ENCODE measurements at places on chromosomes 7 and 10.

DNA sequence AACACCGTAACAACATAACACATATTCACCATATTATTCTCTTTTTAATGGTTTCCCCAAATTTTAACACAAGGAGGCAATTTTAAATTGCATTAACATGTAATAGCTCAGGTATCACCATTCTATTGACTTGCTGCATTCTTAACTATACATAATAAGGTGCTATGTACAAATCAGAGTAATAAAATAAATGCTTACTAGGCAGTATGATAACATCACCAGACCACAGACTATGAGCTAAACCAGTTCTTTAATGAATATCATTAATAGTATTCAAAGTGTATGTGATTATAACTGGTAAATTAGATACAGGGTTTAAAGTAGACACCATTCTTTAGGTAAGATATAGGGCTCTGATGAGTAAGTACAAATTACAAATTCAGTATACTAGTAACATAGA is 226.6 kb downstream of the DNAJC1 start:
- no peak for DNase-seq

DNA sequence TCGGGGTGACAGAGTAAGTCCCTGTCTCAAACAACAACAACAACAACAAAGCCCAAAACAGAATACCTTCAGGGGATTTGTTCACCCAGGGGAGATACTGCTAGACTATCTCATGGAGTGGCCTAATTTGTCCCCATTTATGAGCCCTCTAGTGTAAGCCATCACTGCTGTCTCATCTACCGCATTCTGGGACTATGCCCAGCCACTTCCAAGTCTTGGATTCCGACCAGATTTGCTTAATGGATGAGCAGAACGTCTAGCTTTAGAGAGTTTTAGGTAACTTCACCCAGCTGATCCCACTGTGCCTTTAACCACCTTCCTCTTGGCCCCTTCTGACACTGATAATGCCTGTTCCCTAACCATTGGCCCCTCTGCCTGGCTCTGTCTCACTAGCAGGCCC is 47.1 kb downstream of the PAPSS2 start:
- no peak for DNase-seq

GRCh38 chr10:119803264-119803663 is 69.4 kb downstream of the MCMBP start:
- DNase-seq, result no peak

- DNase-seq, result no peak
Observed at GRCh38 chr7:31478721-31479120, 35.2 kb upstream of the ITPRID1 start.

DNA sequence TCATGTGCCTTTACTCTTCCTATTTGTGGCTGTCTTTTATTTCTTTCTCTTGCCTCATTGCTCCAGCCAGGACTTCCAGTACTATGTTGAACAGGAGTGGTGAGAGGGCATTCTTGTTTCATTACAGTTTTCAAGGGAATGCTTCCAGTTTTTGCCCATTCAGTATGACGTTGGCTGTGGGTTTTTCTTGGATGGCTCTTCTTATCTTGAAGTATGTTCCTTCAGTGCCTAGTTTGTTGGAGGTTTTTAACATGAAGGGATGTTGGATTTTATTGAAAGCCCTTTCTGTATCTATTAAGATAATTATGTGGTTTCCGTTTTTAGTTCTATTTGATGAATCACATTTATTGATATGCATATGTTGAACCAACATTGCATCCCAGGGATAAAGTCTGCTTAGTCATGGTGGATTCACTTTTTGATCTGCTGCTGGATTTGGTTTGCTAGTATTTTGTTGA is 96.8 kb downstream of the GLCCI1 start:
- no peak for DNase-seq

DNA sequence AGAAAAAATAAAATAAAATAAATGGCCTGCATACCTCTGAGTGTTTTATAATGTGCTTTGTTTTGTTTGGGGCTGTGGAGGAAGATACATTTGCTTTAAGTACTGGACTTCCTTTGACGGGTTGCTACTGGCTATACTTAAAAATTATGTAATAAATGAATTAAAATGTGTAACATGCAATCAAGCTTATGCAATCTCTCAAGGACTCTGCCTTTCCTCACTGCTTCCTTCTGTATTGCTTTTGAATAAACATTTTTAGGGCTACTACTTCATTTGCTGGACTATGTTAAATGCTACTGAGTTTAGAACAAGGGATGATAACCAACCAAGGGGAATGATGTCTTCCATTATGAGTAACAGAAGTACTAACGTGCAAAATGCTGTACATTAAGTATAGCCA is 91.6 kb downstream of the ETV1 start:
- DNase-seq, result no peak

GRCh38 chr10:1200866-1201807 is 145.0 kb downstream of the WDR37 start:
- DNase-seq, result no peak

GRCh38 chr10:117805139-117805538 is 241.6 kb downstream of the RAB11FIP2 start:
- DNase-seq, result no peak

DNA sequence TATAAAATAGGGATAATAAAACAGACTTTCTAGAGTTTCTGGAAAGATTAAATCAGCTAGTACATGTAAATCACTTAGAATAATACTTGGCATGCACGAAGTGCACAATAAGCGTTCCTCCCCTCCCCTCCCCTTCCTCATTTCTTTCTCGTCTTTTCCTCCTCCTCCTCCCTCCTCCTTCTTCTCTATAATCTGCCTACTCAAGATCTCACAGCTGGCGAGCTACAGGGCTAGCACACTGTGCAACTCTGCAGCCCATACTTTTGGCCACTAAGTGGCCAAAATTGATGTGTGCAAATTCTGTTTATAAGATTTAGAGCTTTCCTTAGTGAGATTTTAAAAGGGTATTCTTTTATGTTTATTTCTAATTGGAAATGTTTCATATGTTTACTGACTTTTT is 565.3 kb downstream of the PHTF2 start:
- no peak for DNase-seq

- DNase-seq, result no peak
Observed at GRCh38 chr7:12490107-12490688, 80.3 kb upstream of the SCIN start.

DNA sequence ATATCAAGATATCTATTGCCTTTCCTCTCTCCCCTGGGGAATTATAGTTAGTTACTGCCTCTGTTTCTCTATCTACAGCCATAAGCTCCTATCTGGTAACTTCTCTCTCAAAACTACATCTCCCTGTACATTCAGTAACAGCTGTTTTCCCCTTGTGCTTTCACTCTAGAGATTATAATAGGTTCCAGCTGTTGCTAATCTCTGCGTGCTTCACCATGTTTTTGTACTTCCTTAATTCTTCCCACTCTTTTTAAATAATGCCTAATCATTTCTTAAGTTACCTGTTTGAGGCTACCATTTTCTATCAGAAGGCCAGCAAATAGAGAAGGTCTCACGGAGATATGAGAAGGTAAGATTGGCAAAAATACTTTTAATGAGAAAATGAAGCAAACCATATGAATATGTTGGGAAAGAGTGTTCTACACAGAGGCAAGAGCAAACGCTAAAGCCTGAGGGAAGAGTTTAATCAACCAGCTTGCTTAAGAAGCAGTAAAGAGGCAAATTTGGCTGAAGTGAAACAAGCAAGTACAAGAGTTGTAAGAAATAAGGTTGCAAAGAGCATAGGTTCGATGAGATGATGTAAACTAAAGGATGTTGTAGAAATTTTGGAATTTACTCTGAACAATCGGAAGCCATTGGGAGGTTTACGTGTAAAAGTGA is 101.9 kb upstream of the HGF start:
- no peak for DNase-seq

DNA sequence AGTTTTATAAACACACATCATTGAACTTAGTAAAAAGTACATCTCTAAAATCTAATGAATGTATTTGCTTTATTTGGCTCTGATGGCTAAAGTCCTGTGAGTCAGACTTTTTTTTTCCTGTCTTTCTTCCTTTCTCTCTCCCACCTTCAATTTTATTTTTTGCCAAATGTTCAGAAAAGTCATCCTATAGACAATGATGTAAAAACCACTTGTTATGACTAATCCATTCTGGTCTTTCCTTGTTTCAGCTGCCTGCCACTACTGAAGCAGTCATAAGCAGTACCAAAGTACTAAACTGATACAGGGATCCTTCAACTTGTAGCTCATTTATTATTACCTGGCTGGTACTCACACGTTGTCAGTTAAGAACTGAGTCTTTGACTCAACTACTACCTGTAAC is 23.9 kb downstream of the HECTD2 start:
- no peak for DNase-seq

DNA sequence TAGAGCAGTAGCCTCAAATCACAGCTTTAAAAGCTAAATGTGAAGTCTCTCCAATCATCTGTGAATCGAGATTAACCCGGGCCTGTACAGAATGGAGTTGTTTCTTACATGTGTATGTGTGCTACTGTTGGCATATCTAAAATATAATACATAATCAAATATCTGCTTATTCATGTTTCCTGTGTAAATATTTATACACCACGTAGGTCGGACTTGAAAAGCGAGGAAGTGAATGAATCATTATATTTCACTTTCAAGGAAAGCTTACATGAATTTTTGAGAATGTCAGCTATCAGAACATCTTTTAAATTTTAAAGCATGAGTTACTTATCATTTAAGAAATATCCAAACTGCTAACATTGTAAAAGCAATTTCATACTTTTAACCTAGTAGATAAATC is 233.3 kb downstream of the SLC25A13 start:
- DNase-seq, result no peak

GRCh38 chr7:631964-632830 is 94.3 kb upstream of the DNAAF5 start:
- DNase-seq, result no peak

- DNase-seq, result no peak
Observed at GRCh38 chr10:97090035-97090434, 95.7 kb downstream of the SLIT1 start.

GRCh38 chr7:28520074-28521015 is 108.0 kb downstream of the CREB5 start:
- no peak for DNase-seq

- DNase-seq, result no peak
Observed at GRCh38 chr10:48535416-48536155, 69.3 kb downstream of the ARHGAP22 start.

DNA sequence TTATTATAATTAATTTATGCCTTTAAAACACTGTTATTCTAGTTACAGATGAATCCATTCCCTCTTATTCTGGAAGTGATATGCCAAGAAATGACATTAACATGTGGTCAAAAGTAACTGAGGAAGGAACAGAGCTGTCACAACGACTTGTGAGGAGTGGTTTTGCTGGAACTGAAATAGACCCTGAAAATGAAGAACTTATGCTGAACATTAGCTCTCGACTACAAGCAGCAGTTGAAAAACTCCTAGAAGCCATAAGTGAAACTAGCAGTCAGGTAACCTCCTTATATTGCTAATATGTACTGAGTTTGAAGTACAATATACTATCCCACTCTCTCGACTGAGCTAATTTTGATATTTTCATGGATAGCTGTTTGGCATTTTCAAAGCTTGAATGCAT is 81.6 kb downstream of the CYP51A1 start:
- no peak for DNase-seq

GRCh38 chr7:18541181-18541870 is 45.8 kb downstream of the HDAC9 start:
- DNase-seq, result no peak

DNA sequence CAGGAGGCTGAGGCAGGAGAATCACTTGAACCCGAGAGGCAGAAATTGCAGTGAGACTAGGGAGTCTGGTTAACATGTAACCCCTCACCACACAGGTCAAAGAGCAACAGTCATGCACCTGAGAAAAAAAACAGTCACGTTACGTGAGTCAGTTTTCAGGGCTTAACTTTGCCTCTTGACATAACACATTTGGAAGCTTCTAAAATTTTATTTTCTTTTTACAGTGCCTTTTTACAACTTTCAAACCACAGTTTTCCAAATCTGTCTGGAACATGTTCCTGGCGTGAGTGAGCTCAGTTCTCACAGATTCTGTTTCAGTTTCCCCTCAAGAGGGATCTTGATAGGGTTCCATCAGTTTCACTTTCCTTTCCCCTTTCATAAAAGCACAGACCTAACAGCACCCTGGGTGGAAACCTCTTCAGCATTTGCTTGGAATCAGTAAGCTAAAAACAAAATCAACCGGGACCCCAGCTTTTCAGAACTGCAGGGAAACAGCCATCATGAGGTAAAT is 4.4 kb downstream of the IFIT3 start:
- DNase-seq, result no peak

GRCh38 chr10:124003070-124003419 is 90.4 kb downstream of the CHST15 start:
- DNase-seq, result no peak

Measured in activated naive CD4-positive, alpha-beta T cell (primary cell).